Spinal cord (tissue), 10 donors: ENCODE measurements at places on chromosomes 2 and 18. TPM values are rescaled to one million over a fixed set of nuclear protein-coding genes. Genes with fewer than 3 reads are reported as not detected.

DNA sequence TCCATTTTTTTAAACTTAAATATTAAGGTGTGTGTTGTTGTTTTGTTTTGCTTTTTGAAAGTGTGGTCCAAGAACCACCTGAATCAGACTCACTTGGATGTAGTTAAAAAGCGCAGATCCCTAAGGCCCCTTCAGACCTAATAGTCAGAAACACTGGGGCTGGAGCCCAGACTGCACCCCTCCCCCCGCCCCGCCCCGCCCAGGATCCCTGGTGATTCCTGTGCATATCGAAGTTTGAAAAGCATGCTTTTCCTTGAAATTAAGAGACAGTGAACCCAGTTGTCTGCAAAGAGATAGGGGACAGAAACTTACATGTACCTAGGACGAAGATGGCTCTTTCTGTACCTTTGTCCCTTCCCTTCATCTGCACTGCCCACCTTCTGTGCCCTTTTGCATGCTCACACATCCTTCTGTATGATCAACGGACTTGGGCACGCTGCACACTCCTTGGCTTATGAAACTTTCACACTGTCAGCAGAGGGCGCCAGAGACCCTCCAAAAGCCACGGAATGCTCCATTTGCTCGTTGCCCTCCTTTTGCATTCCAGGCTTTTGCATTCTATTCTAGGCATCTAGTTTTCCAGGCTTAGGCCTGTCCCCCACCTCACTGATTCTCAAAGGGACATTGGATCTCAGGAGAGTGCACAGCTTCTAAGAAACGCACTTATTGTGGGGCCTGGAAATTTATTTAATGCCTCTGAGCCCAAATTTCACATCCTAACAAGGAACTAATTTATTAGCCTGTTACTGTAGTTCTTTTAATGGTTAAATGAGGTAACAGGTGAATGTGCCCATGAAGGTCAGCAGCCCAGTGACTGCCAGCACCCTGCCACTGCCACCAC is 32.8 kb upstream of the SLC14A1 start:
- DNase-seq = peak; percentile 62

GALNT5 gene
- total RNA-seq = 2.4 TPM

DNA sequence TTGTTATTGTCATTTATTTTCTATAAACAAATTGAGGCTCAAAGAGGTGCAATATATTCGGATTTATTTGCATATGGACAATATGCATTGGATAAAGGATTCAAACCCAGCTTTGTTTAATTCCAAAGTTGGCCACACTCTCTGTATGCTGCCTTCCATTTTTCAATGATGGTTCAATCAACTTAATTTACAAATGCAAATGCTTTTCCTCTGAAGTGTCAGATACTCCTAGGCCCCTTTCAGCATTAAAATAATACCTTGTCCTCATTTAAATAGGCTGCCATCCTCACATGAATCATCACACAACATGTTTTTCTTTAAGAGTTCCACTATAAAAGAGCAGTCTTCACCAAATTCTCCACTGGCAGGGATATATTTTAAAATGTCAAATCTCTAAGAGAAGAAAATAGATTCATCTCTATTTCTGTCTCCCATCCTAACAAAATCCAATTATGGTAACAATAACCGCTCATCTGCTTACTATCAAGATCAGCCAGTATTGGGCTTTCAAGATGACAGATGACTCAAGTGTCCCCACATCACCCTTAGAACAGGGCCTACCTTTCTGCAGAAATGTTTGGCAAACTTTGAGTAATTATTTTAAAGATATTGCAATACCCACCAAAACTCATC is 114.8 kb downstream of the SCG2 start:
- DNase-seq = peak; percentile 8

GRCh38 chr18:22314001-22314400 is 103.7 kb downstream of the CTAGE1 start:
- DNase-seq = no peak

- DNase-seq = no peak
Measured at GRCh38 chr2:73050121-73050545, 21.4 kb downstream of the SFXN5 start.

- DNase-seq = no peak
Measured at GRCh38 chr2:189854940-189855339, 70.7 kb downstream of the PMS1 start.

DNA sequence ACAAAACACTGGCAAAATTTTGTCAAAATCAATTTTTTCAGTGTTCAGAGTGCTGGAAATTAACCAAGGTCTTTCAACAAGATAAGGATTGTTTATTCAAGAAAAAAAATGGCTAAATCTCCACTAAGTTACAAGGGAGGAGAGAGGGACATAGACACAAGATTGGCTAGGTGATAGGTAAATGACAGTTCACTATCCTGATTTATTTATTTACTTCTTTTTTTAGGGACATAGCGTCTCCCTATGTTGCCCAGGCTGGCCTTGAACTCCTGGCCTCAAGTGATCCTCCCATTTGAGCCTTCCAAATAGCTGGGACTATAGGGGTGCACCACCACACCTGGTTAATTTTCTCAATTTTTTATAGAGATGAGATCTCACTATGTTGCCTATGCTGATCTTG is 3.7 kb upstream of the WDR33 start:
- no peak for DNase-seq

DNA sequence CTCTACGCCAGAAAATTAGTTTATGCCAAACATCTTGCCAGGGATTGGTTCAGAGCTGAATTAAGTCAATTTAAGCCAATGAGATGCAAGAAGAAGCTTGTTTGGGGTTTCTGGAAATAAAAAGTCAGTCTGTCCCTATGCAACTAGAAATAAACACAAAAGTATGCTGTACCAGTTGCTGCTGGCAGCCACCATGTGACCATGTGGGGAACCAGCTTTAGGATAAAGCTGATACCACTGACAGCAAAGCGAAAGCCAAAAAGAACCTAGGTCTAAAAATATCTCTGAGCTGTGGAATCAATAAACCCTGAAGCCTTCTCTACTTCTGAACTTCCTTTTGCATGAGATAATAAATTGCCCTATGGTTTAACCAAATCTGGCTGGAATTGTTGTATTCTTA is 181.8 kb upstream of the PARD3B start:
- no peak for DNase-seq
